ENCODE measurements at places on chromosomes 5 and 9. TPM values are rescaled to one million over a fixed set of nuclear protein-coding genes. Genes with fewer than 3 reads are reported as not detected.

The CLIC3 gene
- 8.7 TPM for total RNA-seq

The SHC3 gene
- 0.04 TPM for total RNA-seq

The DAB2IP gene
- 28.8 TPM for total RNA-seq

The PDE6A gene
- under 0.01 TPM for total RNA-seq

The ST8SIA4 gene
- total RNA-seq: 0.76 TPM

The SNX30 gene
- 5.8 TPM for total RNA-seq

The PHF24 gene
- total RNA-seq: 0.27 TPM

The LHX2 gene
- 12.3 TPM for total RNA-seq

The TBC1D13 gene
- 7.0 TPM for total RNA-seq

The G3BP1 gene
- 103 TPM for total RNA-seq

The ATP10B gene
- total RNA-seq: not detected

The ANP32B gene
- 26.6 TPM for total RNA-seq

The OBP2B gene
- total RNA-seq: not detected

The GRIA1 gene
- total RNA-seq: 1.3 TPM

The ELOVL7 gene
- 8.1 TPM for total RNA-seq

The IL5 gene
- total RNA-seq: not detected

The HMHB1 gene
- total RNA-seq: not detected

The PCDHGA12 gene
- total RNA-seq: 1.6 TPM

The RASEF gene
- 0.55 TPM for total RNA-seq

The S1PR3 gene
- total RNA-seq: 5.7 TPM

The BAAT gene
- not detected for total RNA-seq

The SVEP1 gene
- total RNA-seq: 1.6 TPM

The LECT2 gene
- not detected for total RNA-seq

The ZBTB43 gene
- total RNA-seq: 6.9 TPM

All from hair follicular keratinocyte (primary cell).